ENCODE measurements at places on chromosomes 12 and 14.
A peak's percentile ranks its signal among the peaks of the same experiment; 100 is the strongest.

DNA sequence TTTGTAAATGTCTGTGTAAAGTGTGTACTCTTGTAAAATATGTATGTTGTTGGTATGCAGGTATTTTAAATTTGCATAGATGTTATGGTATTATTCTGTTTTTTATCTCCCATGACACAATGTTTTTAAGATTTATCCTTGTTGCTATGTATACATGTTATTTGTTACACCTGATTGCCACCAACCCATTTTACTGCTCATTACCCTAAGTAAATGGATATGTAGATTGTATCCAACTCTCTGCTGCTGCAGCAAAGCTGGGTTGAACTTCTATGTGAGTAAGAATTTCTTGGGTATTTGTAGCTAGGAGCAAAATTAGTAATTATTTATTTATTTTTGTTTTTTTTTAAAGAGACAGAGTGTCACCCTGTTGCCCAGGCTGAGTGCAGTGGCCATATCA lies 6.2 kb downstream of the APAF1 start:
- no peak for DNase-seq

- DNase-seq = no peak
Measured at GRCh38 chr14:60622917-60623257, 26.4 kb downstream of the SIX1 start.

DNA sequence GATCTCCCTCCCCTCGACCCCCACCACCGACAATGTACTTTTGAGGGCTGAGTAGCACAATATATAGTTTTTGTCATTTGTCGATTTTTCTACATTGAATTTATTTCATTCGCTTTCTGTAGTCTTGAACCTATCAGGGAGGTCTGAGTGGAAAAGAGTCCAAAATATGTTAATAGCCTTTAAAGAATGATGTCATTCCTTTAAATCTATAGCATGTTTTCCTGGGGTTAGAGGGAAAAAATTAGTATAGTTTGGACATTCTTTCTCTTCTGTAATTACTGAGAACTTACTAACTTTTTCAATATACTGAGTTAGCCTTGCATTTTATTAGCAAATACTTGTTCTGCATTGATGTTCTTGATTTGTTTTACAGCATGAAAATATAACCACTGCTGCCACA lies 55.9 kb downstream of the ARL1 start:
- DNase-seq = no peak

DNA sequence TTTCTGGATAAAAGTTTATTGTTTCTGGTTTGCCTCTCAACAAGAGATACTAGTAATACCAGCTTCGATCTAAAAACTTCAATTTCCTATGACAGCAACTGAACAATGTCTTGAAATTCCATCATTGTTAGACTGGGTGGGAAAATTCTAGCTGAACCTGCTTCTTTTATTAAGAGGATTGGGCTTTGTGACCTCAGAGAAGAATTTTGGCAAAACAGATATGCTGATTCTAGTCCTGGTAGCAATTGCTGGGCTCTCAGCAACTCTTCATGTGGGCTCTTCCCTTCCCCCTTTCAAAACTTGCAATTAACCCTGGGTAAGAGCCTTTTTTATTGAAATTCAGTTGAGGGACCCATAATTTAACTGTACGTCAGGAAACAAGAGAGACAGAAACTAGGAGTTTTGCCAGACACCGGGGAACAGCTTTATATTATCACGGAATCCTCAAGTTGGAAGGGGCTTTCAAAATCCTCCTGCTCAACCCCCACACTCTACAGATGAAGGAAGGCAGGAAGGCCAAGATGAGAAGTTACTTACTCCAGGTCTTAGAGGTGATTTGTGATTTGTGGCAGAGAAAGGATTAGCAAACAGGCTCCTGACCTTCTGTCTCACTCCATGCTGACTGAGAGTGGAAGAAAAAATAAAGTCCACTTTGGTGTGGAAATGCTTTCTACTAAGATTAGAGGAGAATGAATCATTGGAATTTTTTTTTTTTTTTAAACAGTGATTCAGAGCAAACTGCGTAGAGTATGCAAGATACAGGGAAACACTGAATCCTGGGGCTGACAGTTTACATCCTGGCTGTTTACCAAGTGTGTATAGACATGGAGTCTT lies 239.0 kb upstream of the ATP2B1 start:
- peak; percentile 63 for DNase-seq

DNA sequence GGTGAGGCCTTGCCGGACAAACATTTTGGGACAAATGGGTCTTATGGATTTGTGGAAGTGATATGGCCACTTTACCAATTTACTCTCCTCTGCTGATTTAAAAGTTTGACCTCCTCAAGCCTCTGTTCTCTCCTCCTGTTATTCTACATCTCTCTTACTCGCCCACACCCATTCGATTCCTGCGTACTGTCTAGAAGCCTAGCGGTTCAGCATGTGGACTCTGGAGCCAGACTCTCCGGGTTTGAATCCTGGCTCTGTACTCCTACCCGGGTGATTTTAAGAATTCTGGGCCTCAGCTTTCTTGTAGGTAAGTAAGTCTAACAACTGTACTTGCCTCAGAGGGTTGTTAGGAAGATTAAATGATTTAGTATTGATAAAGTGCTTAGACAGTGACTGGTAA lies 168.6 kb upstream of the IFNG-AS1 start:
- no peak for DNase-seq

DNA sequence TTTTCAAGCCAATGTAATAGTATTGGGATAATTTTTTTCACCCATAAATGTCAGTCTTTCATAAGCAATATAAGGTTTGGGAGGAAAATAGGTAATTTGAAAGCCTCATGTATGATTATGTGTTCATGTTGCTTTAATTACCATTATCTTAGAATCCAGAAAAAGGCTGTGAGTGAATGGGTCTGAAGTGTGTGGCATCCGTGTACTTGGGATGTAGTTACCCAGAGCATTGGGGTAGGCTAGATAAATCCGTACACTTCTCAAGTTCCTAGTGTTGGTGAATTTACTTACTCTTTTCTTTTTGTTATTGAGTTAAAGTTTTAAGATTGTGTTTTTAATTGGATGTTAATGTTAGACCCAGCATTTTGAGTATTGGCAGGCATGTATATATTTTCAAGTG lies 104.4 kb downstream of the FGD4 start:
- no peak for DNase-seq

GRCh38 chr14:34425095-34425851 lies 36.8 kb downstream of the SPTSSA start:
- DNase-seq = no peak

DNA sequence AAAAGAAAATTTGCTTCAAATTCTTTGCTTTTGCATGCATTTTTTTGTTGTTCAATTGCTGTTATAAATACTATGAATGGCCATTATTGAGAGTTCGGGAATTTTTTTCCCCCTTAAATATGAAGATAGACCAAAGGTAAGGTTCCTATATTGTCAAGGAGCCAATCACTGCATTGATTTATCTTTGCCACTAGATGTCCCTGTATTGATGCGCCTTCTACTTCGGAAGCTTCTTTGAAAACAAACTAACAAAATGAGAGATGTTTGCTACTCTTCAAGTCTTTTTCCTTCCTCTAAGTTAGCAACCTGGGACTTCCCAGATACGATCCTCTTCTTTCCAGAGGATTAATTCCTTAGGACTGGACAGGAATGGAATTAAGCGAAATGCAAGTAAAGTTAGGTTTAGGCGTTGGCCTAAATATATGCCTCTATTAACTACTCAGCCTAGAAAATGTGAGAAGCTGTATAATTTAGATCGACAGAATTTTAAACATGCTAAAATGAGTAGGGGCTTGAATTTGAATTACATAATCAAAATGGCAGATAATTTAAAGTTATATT lies 318.1 kb downstream of the AEBP2 start:
- DNase-seq = peak; percentile 50

Measured in HAP-1 (cell line).